ENCODE measurements at places on chromosomes 6 and 20. TPM values are rescaled to one million over a fixed set of nuclear protein-coding genes. Genes with fewer than 3 reads are reported as not detected.

Gene TPD52L1
- polyA plus RNA-seq: 0.13 TPM

Gene TMEM170B
- polyA plus RNA-seq: 0.65 TPM

Gene TMEM63B
- polyA plus RNA-seq: 52.7 TPM

Gene NNAT
- polyA plus RNA-seq: 6.7 TPM

Gene PBOV1
- not detected for polyA plus RNA-seq

Gene MDN1
- 8.5 TPM for polyA plus RNA-seq

Data from SK-N-SH (cell line).